Lower leg skin (tissue), 4 donors: ENCODE measurements at places on chromosomes 11 and 22.
A peak's percentile ranks its signal among the peaks of the same experiment; 100 is the strongest.

DNA sequence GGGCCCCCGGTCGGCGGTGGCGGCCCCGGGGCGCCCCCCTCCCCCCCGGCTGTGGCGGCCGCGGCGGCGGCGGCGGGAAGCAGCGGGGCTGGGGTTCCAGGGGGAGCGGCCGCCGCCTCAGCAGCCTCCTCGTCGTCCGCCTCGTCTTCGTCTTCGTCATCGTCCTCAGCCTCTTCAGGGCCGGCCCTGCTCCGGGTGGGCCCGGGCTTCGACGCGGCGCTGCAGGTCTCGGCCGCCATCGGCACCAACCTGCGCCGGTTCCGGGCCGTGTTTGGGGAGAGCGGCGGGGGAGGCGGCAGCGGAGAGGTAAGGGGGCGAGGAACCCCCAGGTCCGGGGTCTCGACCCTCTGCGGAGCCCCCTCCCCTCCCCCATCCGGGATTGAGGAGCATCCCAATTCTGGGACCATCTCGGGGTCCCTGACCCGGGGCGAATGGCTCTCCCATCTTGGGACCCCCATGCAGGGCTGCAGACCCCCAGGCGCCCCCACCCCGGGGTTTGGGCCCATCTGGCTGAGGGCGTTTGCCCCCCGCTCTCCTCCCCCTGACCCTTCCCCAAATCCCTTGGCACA lies 431 bp downstream of the KMT2A start:
- DNase-seq: no peak

- peak; percentile 90 for DNase-seq
Observed at GRCh38 chr11:10540546-10540914, 457 bp downstream of the RNF141 start.

DNA sequence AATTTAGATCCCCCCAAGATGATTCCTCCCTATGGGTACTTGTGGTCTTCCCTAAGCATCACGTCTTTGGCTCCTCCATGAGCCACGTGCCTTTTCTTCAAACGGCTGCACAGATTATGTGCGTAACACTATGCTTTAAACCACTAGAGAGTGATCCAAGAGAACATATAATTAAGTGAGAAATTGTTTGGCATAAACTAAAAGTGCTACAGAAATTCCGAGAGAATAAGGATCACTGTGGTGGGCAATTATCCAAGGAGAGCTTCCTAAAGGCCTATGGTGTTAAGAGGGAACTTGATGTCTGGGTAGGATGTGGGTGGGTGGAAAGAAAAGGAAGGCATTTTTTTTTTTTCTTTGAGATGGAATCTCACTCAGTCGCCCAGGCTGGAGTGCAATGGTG lies 110.9 kb downstream of the MAML2 start:
- no peak for DNase-seq

GRCh38 chr22:42925598-42925997 lies 68.5 kb upstream of the ARFGAP3 start:
- no peak for DNase-seq

DNA sequence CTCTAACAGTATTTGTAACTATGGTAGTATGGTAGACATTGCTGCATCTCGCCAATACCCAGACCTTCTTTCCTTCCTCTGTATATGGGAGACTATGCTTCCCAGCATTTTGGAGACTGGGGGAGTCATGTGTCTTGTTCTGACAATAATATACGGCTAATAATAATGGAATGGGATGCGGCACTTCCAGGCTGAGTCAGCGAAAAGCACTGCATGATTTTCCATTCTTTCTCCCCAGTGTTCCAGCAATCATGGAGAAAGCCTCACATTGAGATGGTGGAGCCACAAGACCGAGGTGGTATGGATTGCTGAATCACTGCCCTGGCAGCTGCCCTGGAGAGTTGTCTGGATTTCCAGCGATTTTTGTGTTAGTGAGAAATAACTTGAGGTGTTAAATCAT lies 77.1 kb upstream of the FIBIN start:
- no peak for DNase-seq

- DNase-seq: no peak
Observed at GRCh38 chr22:29801796-29802195, 34.6 kb downstream of the UQCR10 start.

DNA sequence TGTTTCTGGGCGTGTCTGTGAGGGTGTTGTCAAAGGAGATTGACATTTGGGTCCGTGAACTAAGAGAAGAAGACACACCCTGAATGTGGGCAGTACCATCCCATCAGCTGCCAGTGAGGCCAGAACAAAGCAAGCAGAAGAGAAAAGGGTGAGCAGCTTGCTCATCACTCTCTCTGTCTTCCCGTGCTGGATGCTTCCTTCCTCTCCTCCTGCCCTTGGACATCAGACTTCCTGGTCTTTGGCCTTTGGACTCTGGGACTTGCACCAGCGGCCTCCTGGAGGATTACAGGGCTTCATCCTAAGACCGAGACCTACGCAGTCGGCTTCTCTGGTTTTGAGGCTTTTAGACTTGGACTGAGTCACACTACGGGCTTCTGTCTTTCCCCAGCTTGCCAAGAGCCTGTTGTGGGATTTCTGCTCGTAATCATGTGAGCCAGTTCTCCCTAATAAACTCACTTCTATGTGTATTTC lies 18.8 kb downstream of the APOL2 start:
- peak; percentile 85 for DNase-seq

- DNase-seq: no peak
Observed at GRCh38 chr11:111421251-111421650, 42.2 kb upstream of the POU2AF1 start.

GRCh38 chr11:32852207-32852606 lies 22.5 kb downstream of the PRRG4 start:
- no peak for DNase-seq

DNA sequence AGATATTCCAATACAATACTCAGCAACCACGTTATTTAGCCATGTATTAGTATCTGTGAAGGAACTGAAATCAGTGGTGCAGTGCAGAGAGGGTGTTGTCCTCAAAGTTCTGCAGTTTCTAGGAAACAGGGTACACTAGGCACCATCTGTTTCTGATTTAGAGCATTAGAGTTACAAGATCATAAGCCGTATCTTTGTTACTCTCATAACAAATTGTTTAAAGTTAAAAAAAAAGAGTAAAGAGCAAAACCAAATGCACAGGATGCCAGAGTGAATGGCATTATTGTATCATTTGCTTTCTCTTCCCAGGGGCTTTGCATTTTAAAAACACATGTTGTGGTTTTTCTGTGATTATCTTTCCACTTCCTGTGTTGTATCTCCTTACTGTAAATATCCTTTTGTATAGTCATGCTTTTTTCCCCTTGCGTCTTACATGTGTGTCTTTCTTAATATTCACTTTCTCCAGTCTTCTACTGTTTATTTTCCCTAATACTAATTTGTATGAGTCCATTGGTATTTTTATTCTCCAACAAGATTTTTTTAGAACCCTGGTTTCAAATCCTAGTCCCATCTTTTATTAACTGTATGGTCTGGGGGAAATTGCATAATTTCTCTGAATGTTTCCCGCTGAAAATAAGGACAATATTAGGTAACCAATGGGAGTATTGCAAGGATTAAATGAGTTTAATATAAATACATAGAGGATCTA lies 15.2 kb upstream of the NUP160 start:
- DNase-seq: no peak

DNA sequence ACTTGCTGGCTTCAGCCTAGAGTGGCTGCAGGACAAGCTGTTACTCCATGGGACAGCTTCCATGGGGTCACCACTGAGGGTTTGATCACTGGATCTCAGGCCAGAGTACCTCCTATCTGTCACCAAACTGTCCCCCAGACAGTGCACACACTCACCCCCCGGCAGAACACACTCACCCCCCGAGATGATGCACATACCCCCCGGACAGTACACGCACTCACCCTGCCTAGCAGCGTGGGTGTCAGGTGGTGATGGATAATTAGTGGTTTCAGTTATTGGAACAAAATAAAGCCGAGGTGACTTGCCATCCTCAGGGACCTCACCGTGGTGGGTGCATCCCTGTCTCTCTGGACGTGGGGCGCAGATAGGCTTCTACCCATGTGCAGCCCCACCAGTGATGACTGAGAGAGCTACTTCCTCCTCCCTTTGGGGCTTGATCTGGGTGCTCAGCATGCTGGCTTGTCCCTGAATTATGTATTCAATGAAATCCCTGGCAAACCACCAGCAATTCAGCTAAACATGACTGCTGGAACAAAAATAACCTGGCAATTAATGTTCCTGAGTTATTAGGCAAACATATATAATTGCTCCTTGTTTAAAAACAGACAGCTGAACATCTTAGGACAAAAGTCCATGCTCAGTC lies 18.9 kb downstream of the TANGO2 start:
- no peak for DNase-seq

- no peak for DNase-seq
Observed at GRCh38 chr11:514606-515005, 7.6 kb upstream of the RNH1 start.

DNA sequence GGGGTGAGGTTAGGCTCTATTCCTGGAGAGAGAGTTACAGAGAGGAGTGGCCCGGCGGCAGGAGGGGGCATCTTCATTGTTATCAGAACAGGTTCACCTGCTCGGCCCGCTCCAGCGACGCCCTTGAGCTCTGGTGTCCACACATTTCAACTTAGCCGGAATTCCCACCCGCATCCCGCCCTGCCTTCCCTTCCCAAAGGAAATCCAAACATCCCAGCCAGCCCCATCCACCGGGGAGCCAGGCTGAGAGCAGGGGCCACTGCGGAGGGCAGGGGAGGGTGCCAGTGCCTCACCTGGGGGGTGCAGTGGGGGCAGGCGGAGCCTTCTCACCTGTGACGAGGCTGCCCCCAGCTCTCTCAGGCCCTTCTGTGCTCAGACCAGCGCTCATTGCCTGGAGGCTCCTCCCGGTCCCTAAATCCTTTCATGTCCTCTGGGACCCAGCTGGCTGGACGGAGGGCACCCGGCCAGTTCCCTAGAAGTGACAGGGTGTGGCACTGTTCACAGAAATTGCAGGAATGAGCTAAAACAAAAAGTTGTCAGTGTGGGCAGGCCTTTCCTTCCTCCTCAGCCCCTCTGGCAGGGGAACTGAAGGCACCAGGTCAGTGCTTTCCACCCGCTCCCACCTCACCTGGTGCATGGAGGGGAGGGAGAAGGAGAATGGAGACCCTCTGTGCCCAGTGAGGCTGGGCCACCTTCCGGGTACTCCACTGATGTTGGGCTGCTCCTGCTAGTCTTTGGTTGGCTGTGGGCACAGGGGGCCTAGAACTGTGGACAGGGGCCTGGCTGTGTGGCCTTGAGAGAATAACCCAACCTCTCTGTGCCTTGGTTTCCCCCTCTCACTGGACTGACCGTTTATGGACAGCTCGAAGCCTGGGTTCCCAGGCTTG lies 2.2 kb upstream of the MRGPRG start:
- DNase-seq: no peak

GRCh38 chr11:72274435-72274834 lies 30.5 kb upstream of the PHOX2A start:
- DNase-seq: no peak

- peak; percentile 90 for DNase-seq
Observed at GRCh38 chr11:86068138-86068871, 579 bp downstream of the PICALM start.

- DNase-seq: no peak
Observed at GRCh38 chr11:10528121-10528520, 12.9 kb downstream of the RNF141 start.

DNA sequence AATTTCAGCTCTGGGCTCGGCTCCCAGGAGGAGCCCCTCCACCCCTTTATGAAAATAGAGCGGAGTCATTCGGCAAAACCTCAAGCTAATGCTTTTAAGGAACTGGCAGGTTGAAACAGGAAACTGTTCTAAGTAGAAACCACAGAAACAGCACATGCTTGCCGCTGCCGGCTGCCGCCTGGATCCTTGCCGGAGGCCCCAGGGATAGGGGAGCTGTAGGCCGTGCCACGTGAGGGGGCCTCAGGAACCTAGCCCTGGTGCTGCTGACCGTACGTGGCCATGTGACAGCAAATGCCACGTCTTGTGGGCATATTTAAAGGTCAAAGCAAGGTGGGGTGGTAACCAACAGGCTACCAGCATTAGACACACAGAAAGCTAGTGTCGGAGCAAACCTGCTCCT lies 77.9 kb upstream of the TIMP3 start:
- DNase-seq: peak; percentile 94

- DNase-seq: peak; percentile 81
Observed at GRCh38 chr11:22432291-22433093, 94.3 kb downstream of the SLC17A6 start.

DNA sequence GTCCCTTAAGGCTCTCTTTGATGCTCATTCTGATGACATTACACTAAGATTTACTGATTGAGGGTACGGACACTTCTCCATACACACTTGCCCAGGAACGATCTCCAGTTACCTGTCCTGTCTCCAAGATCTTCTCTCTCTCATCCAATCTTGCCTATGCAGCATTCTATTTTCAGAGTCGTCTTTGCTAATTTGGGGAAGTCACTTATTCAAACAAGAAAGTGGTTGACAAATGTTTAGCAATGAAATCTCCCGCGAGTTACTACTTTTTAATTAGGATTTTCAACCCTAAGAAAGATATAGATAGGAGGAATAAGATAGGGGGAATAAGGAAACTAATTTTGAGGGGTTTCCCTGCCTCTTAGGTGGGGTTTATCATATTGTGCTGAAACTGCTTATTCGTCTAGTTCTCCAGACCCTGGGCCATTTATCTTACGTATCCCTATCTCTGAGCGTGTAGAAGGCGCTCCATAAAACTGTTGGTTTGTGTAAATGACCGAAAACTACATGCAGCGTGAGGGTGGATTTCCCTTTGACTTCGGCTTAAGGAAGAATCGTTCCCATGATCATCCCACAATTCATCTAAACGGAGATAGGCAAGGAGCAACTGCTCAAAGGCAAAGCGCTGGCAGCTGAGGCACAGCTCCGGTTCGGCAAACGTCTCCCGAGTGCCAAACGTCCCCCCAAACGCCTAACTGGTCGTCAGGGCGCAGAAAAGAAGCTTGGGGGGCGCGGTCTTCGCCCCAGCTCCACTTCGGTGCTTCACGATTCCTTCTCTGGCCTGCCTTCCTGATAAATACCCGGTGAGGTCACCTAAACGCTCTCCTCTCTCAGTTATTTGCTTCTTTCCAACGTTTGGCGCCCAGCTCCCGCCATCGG lies 804 bp downstream of the APIP start:
- no peak for DNase-seq

DNA sequence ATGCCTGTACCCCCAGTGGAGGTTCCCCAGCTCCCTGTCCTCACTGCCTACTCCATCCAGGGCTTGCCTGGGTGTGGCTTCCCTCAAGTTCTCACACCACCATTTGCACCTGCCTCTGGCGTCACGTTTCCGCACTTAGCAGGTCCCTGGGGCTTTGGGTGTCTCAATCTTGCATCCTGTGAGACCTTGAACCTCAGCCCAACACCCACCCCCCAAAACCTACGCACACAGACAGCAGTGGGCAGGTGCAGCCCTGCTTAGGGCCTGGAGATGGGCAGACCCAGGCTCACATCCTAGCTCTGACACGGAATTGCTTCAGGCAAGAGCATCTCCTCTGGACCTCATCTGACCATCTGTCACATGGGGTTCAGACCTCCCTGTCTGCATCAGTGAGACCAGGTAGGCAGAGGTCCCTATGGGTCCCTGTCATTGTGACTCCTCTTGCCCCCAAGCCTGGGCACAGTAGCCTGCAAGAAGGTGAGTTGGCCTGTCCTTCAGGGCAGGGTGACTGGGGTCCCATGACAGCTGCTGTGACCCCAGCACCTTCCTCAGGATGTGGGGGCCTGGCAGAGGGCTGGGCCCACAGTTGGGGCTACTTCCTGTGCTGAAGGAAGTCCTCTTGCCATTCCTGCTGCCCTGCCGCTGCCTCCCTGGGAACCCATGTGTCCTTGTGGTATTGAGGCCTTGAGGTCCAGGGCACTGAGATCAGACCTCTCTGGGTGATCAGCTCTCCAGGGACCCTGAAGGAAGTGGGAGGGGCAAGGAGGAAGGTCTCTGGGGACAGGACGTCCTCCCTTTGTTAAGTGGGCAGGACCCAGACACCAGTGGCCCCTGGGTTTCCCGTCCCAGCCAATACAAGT lies 2.0 kb downstream of the SIPA1 start:
- no peak for DNase-seq

GRCh38 chr11:77438487-77438886 lies 35.4 kb downstream of the PAK1 start:
- DNase-seq: no peak
